ENCODE measurements at places on chromosomes 1 and 21.

DNA sequence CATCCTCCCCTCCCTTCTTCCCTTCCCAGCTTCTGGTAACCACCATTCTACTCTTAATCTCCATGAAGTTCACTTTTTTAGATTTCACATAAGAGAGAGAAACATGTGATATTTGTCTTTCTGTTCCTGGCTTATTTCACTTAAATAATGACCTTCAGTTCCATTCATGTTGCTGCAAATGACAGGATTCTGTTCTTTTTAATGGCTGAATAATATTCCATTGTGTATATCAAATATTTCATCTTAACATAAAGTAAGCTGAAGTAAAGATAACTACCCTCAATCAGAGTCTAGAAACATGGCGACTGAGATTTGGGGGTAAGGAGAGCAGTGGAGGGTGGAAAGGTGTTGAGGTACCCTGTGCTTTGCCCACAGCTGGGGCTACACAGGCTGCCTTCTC, 68.9 kb downstream of the RHOU start:
- no peaks in the 10 kb centered on the region for H3K36me3 ChIP-seq
- H3K4me1 ChIP-seq, result no peaks in the 10 kb centered on the region
- DNase-seq, result no peak
- no peaks in the 10 kb centered on the region for H3K27me3 ChIP-seq
- H3K27ac ChIP-seq, result no peak overlapping the region

GRCh38 chr1:3910857-3911845, 11.1 kb upstream of the C1orf174 start:
- no peak overlapping the region for H3K27ac ChIP-seq
- H3K4me1 ChIP-seq, result peaks cover 23% of the 10 kb centered on the region
- H3K27me3 ChIP-seq, result peaks cover 17% of the 10 kb centered on the region
- peak; percentile 80 for DNase-seq

GRCh38 chr1:215710036-215710898, 143.2 kb downstream of the KCTD3 start:
- H3K27ac ChIP-seq, result no peak overlapping the region
- H3K27me3 ChIP-seq, result no peaks in the 10 kb centered on the region
- H3K4me3 ChIP-seq, result no peak overlapping the region
- H3K36me3 ChIP-seq, result no peaks in the 10 kb centered on the region
- DNase-seq, result peak; percentile 57

DNA sequence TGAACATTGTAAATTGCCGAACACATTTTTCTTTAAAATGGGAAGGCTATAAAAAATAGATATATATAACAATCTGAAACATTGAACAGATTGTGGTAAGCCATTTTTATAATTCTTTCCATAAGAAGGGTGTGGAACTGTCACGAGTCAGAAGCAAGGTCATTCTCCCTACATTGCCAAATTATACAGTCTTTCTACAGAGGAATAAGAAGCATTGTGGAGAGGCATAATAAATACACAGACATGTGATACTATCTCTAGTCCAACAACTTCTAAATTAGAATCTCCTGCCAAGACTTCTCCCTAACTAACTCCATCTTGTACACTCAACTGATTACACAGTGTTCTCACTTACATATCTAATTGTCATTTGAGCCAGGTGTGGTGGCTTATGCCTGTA, 227.9 kb downstream of the CENPF start:
- no peaks in the 10 kb centered on the region for H3K27me3 ChIP-seq
- DNase-seq, result no peak
- no peaks in the 10 kb centered on the region for H3K36me3 ChIP-seq

DNA sequence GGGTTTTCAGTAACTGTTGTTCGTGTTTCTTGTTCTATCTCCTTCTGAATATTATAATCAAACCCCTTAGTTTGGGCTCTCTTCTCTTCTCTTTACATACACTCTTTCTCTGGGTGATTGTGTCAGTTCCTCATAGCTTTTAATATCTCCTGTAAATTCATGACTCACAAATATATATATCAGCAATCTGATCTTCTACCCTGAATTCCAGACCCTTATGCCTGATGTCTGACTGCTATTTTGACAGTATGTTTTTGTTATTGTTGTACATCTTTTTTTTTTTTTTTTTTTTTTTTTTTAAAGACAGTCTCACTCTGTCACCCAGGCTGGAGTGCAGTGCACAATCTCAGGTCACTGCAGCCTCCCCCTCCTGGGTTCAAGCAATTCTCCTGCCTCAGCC, 70.8 kb upstream of the MPC2 start:
- H3K4me1 ChIP-seq, result no peaks in the 10 kb centered on the region
- H3K27ac ChIP-seq, result no peak overlapping the region
- no peak for DNase-seq
- no peaks in the 10 kb centered on the region for H3K27me3 ChIP-seq
- no peaks in the 10 kb centered on the region for H3K36me3 ChIP-seq

GRCh38 chr1:210663730-210664573, 335.2 kb downstream of the HHAT start:
- H3K27ac ChIP-seq, result no peak overlapping the region
- no peak overlapping the region for H3K4me3 ChIP-seq
- H3K4me1 ChIP-seq, result peaks cover 3% of the 10 kb centered on the region
- DNase-seq, result no peak
- H3K27me3 ChIP-seq, result no peaks in the 10 kb centered on the region

- no peaks in the 10 kb centered on the region for H3K36me3 ChIP-seq
- H3K4me3 ChIP-seq, result no peak overlapping the region
- H3K27me3 ChIP-seq, result no peaks in the 10 kb centered on the region
- H3K4me1 ChIP-seq, result peaks cover 14% of the 10 kb centered on the region
- DNase-seq, result no peak
Measured at GRCh38 chr1:53043271-53043670, 18.7 kb upstream of the PODN start.

DNA sequence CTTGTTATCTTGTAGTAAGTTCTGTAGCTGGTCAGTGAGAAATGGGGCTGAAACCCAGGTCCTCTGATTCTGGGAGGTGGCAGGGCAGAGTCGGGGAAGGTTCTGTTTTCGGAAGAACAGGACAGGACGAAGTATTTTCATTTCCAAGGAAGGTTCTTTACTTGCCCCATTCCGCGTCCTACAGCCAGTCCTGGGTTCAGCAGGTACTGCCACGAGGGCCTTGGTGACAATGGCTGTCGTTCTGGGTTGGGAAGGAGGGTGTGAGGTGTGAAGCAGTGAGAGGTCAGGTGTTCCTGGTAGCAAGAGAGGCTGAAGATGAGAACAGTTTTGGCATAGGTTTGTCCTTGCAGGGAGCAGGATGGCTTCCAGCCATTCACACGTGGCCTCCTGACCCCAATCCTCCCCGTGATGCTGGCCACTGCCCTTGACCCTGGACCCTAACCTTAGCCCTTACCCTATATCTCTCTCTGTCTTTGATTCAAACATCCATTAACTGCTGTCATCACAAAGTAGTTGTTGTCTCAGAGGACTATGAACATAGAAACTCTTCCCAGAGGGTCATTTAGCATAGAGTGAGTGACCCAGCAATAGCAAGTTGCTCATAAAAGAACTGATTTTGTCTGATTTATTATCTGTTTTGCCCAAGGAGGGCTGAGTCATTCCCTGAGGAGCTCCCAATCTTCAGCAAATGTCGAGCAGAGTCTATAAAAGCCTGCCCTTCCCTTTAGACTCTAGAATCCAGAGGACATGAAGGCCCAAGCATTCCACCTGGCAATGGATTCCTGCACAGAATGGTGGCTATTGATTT, 25.0 kb downstream of the VASH2 start:
- DNase-seq, result no peak
- H3K4me3 ChIP-seq, result no peak overlapping the region
- H3K27ac ChIP-seq, result no peak overlapping the region
- peaks cover 4% of the 10 kb centered on the region for H3K4me1 ChIP-seq
- no peaks in the 10 kb centered on the region for H3K27me3 ChIP-seq

GRCh38 chr21:14046401-14046800, 164.4 kb downstream of the LIPI start:
- no peak overlapping the region for H3K4me3 ChIP-seq
- H3K27ac ChIP-seq, result no peak overlapping the region
- DNase-seq, result no peak
- H3K27me3 ChIP-seq, result no peaks in the 10 kb centered on the region

DNA sequence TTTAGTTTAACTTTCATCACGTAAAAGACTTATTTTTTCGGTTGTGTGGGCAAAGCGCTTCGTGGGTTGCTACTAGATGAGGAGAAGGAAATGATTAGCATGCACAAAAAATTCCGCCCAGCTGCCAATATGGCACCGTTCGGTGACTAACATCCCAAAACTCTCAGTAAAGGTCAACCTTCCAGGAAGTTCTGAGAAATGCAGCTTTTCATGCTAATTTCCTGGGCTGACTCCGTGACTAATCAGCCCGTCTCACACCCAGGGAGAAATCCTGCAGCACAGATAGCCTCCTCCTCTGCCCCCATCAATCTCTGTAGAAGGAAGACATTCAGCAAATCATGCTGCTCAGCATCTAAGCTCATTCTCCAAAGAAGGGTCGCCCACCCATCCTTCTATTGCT, 34.1 kb downstream of the TMCO4 start:
- peaks cover 14% of the 10 kb centered on the region for H3K4me1 ChIP-seq
- DNase-seq, result no peak
- no peak overlapping the region for H3K27ac ChIP-seq
- no peaks in the 10 kb centered on the region for H3K36me3 ChIP-seq

DNA sequence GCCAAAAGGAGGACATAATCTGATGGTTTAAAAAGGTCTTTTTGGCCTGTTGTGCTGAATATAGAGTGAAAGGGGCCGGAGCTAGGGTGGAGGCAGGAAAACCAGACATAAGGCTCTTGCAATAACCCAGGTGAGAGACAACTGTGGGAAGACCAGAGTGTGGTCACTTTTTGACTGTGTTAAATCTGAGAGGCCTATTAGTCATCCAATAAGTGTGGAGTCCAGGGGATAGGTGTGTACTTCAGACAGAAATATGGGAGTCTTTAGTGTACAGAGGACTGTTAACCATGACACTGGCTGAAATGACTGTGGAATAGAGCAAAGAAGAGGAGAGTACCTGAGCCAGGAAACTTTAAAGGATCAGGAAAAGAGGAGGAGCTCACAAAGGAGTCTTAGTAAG, 89.3 kb downstream of the VAV3 start:
- H3K4me3 ChIP-seq, result no peak overlapping the region
- DNase-seq, result no peak
- peaks cover 1% of the 10 kb centered on the region for H3K4me1 ChIP-seq
- H3K36me3 ChIP-seq, result no peaks in the 10 kb centered on the region
- no peaks in the 10 kb centered on the region for H3K27me3 ChIP-seq

GRCh38 chr1:200346700-200347099, 63.1 kb downstream of the ZNF281 start:
- H3K27ac ChIP-seq, result no peak overlapping the region
- no peak overlapping the region for H3K4me3 ChIP-seq
- no peaks in the 10 kb centered on the region for H3K27me3 ChIP-seq

DNA sequence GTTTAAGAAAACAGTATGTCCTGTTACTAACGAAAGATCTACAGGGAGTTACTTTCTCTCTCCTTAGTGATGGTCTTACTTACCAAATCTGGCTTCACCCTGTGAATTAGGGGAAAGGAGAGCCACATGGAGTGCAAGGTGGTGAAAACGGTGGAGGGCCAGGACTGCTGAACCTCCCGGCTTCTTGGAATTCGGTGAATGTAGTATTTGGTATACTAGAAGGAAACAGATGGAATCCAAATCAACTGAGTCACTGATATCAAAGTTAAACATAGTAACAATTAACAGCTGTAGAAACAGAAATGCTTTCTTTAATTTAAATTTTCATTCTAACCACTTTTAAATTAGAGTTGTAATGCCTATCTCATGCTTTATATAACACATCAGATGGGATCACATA, 45.7 kb downstream of the ALG14 start:
- no peak overlapping the region for H3K27ac ChIP-seq
- H3K27me3 ChIP-seq, result no peaks in the 10 kb centered on the region
- peaks cover 3% of the 10 kb centered on the region for H3K36me3 ChIP-seq
- H3K4me3 ChIP-seq, result no peak overlapping the region
- DNase-seq, result no peak
- no peaks in the 10 kb centered on the region for H3K4me1 ChIP-seq

- no peak for DNase-seq
- H3K4me3 ChIP-seq, result no peak overlapping the region
- no peaks in the 10 kb centered on the region for H3K27me3 ChIP-seq
- peaks cover 27% of the 10 kb centered on the region for H3K4me1 ChIP-seq
Measured at GRCh38 chr1:154846565-154847442, 23.3 kb downstream of the KCNN3 start.

GRCh38 chr1:176742322-176742721, 279.3 kb downstream of the PAPPA2 start:
- DNase-seq, result no peak
- H3K27me3 ChIP-seq, result no peaks in the 10 kb centered on the region
- H3K27ac ChIP-seq, result no peak overlapping the region
- H3K4me3 ChIP-seq, result no peak overlapping the region
- H3K4me1 ChIP-seq, result no peaks in the 10 kb centered on the region
- no peaks in the 10 kb centered on the region for H3K36me3 ChIP-seq

DNA sequence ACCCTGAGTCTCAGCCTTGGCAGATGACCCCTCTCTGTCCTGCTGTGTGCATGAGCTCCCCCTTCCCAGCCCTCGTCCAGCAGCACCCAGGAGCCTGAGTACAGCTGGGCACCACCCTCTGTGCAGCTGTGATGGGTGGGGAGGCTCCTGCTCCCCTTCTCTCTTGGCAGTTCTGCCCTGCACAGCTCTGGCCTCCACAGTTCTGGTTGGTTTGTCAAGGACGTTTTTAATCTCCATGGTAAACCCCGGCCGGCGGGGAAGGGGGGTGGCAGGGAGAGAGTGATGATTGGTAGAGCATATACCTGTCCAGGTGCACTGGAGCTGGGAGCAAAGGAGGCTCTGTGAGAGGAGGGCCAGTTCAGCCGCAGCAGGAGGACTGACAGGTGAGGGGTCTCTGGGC, at the start of gene CLCNKA:
TSS of gene CLCNKA (plus strand) at position 356 of the 400 bp plus-strand sequence. CDS start 584 bp downstream, outside the sequence.
- no peak for DNase-seq
- no peaks in the 10 kb centered on the region for H3K36me3 ChIP-seq
- H3K4me1 ChIP-seq, result peaks cover 14% of the 10 kb centered on the region
- no peak within 1 kb of the TSS for H3K27ac ChIP-seq
- H3K27me3 ChIP-seq, result no peaks in the 10 kb centered on the region

GRCh38 chr21:42461881-42462877, 33.8 kb downstream of the RSPH1 start:
- no peaks in the 10 kb centered on the region for H3K27me3 ChIP-seq
- DNase-seq, result no peak
- no peaks in the 10 kb centered on the region for H3K36me3 ChIP-seq
- H3K4me1 ChIP-seq, result peaks cover 4% of the 10 kb centered on the region
- H3K27ac ChIP-seq, result no peak overlapping the region

- no peak overlapping the region for H3K4me3 ChIP-seq
- H3K27me3 ChIP-seq, result no peaks in the 10 kb centered on the region
- no peak overlapping the region for H3K27ac ChIP-seq
- no peak for DNase-seq
Measured at GRCh38 chr1:183306317-183307042, 111.7 kb downstream of the NMNAT2 start.

GRCh38 chr1:205241366-205242030, 13.8 kb downstream of the TMCC2 start:
- no peak for DNase-seq
- no peaks in the 10 kb centered on the region for H3K27me3 ChIP-seq
- no peaks in the 10 kb centered on the region for H3K36me3 ChIP-seq
- H3K27ac ChIP-seq, result no peak overlapping the region
- H3K4me3 ChIP-seq, result no peak overlapping the region
